ENCODE measurements at places on chromosomes 4 and X. TPM values are rescaled to one million over a fixed set of nuclear protein-coding genes. Genes with fewer than 3 reads are reported as not detected.

- DNase-seq, result no peak
These were observed 564.4 kb downstream of the TMA16 start for GRCh38 chr4:164058776-164059445.

DNA sequence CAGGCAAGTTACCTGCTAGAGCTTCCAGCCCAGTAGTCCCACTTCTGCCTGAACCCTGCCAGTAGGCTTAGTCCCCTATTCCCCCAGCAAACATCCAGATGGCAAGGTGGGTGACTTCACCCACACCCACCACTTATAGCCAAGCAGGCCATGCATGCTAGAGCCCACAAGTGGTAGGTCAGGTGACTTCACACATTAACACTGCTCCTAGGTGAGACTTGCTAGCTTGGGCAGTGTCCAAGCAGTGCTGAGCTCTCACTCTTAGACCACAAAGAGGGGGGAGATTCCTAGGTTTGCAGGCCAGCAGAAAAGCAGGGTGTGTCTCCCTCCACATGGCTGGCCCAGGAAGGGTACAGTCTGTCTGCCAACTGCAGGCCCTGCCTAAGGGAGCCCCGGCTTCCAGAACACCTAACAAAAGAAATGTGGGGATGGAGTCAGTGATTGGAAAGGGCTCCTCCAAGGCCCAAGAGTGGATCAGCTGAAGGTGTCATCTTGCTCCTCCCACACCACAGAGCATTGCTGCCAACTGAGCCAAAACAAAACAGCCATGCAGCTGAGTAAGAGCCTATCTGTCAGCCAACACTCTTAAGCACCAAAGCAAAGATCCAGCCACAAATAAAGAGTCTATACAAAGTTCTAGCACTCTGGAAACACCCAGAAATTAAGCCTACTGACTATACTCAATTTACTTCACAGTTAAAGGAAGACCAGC lies 158.1 kb upstream of the USP38 start:
- no peak for DNase-seq

- no peak for DNase-seq
These were observed 94.6 kb upstream of the GALNT7 start for GRCh38 chr4:173073939-173074500.

- no peak for DNase-seq
These were observed 259.7 kb downstream of the DCHS2 start for GRCh38 chr4:154231806-154232478.

GRCh38 chrX:40539214-40540142 lies 41.3 kb upstream of the ATP6AP2 start:
- DNase-seq, result no peak

- no peak for DNase-seq
These were observed 146.0 kb upstream of the CPEB2 start for GRCh38 chr4:14856062-14856933.

DNA sequence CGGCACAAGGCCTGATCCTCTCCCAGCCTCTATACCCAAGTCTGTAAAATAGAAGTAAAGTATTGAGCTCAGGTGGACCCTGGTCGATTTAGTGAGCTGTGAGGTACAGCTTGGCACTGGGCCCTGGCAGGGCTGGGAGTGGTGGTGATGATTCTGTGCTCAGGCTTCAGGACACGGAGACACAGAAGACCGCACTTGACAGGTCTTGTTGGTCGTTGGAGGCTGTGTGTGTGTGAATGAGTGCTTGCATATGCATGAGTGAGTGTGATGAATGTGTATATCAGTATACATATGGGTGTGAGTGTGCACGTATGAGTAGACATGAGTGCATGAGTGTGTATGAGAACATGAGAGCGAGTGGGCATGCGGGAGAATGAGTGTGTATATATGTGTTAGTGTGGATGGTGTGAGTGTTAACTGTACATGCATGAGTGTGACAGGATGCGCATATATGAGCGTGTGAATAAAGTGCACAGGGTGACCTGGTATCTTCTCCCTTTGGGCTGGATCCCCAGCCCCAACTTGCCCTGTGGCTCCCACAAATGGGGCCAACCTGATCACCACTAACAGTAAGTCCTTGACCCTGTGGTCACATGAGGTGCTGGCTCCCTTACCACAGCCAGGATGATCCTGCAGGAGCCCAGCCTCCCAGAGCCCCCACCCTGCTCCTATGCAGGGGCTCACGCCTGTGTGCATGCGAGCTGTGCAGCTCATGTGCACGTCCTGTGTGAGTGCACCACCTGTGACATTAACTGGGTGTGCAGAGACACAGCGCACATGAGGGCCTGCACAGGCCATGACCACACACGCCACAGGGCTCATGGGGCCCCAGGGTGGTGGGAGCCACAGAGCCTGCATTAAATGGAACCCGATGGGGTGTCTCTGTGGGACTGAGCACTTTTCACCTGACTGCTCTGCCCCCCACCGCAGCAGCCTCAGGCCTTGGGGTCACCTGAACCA lies 20.8 kb downstream of the SH3BP2 start:
- DNase-seq, result no peak

GRCh38 chr4:148330161-148330560 lies 112.1 kb downstream of the NR3C2 start:
- no peak for DNase-seq

DNA sequence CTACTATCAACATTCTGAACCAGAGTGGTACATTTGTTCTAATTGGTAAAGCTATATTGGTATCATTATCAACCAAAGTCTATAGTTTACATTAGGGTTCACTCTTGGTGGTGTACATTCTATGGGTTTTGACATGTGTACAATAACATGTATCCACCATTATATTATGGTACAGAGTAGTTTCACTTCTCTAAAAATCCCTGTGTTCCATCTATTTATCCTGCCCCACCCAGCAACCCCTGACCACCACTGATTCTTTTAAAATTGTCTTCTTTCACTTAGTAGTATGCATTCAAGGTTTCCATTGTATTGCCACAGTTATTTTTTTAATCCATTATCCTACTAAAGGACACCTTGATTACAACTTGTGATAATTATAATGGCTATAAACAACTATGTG lies 15.3 kb upstream of the TMPRSS11D start:
- no peak for DNase-seq

DNA sequence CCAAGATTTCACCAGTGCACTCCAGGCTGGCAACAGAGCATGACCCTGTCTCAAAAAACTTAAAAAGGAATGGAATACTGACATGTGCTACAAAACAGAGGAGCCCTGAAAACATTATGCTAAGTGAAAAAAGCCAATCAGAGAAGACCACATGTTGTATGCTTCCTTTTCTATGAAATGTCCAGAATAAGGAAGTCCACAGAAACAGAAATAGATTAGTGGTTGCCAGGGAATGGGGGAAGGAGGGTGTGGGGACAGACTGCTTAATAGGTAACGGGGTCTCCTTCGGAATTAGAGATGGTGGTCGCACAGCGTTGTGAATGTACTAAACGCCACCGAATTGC lies 30.1 kb upstream of the KIAA0232 start:
- no peak for DNase-seq

GRCh38 chr4:147826288-147826646 lies 94.4 kb downstream of the ARHGAP10 start:
- no peak for DNase-seq

DNA sequence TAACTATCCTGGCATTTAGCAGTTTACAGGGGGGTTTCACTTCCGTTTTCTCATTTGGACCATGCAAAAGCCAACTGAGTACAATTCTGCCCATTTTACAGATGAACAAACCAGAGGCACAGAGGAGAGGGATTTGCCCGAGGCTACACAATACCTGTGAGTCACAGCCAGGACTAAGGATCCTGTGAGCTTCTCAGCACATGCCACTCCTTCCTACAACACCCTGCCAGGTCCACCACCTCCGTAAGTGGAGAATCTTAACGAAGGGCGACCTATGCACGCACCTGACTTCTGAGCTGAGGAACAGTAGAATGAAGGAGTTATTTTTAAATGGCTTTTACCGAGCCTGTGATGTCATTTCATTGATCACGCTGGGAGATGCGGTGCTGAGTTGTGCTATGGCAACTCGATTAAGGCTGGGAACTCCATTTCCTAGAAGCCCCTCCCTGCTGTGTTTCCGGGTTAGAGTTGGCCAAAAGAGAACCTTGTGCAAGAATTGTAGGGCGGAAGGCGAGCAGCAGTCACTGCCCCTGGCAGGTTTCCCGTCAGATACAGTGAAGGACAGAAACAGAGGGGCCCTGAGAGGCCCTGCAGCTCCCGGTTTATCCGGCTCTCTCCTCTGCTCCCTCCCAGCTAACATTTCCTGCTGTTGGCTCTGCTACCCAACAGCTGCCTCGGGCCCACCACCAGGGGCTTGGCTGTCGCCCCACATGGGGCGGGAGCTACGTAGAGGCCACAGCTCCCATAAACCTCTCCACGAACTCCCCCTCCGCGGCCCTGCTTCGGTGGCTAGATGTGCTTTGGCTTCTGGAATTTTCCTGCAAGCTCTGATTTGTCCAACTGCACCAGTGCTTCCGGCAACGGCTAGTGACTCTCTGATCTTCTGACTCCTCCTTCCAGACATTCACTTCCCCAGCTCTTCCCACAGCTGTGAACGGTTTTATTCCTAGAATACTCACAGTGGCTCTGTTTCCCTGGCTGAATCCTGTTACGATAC lies 75.1 kb upstream of the USP9X start:
- DNase-seq, result peak; percentile 76

- no peak for DNase-seq
These were observed 1.4 kb downstream of the DCHS2 start for GRCh38 chr4:154490234-154490582.

The PAGE2B gene
- not detected for polyA plus RNA-seq

The PRIMPOL gene
- polyA plus RNA-seq, result 12.7 TPM

The XAGE2 gene
- polyA plus RNA-seq, result not detected

The JAKMIP1 gene
- 0.61 TPM for polyA plus RNA-seq

The TMEM35A gene
- 23.2 TPM for polyA plus RNA-seq

Data from urinary bladder (tissue), 4 donors.